Endodermal cell (in vitro differentiated cells): ENCODE measurements at places on chromosomes 4 and X.

- H3K27ac ChIP-seq = no peak overlapping the region
- H3K27me3 ChIP-seq = peaks cover 78% of the 10 kb centered on the region
- no peaks in the 10 kb centered on the region for H3K4me1 ChIP-seq
Observed at GRCh38 chr4:29966386-29966785, 753.8 kb upstream of the PCDH7 start.

- peaks cover 21% of the 10 kb centered on the region for H3K36me3 ChIP-seq
- no peak for DNase-seq
- H3K4me1 ChIP-seq = no peaks in the 10 kb centered on the region
- H3K27me3 ChIP-seq = no peaks in the 10 kb centered on the region
Observed at GRCh38 chrX:18917831-18918230, 66.1 kb downstream of the PHKA2 start.

- H3K4me3 ChIP-seq = no peak overlapping the region
- DNase-seq = no peak
- H3K27ac ChIP-seq = no peak overlapping the region
- no peaks in the 10 kb centered on the region for H3K4me1 ChIP-seq
Observed at GRCh38 chrX:9336456-9336855, 128.4 kb upstream of the TBL1X start.

DNA sequence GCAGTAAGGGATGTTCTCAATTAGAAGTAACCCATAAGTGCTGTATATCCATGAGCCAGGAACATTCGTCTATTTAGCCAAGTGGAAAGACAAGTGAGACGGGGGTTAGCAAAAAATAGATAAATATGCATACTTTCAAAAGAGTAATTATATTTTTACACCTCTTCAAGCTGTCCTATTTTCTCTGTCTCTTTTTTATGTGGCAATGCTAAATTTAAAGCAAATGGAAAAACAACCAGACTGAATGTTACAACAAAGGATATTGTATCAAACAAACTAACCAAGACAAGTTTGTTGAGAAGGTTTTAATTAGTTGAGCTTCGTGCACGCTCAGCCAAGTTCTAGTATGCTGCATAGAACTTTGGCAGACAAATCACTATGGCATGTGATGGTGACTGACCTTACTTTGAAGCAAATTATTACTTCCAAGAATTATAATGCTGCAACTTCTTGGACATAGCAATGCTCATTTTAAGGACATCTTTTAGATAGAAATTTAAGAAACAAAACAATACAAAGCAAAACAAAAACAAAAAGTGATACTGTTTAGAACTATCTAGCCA, 61.4 kb upstream of the TMEM150C start:
- no peak overlapping the region for H3K27ac ChIP-seq
- no peaks in the 10 kb centered on the region for H3K36me3 ChIP-seq
- H3K4me3 ChIP-seq = no peak overlapping the region
- H3K27me3 ChIP-seq = no peaks in the 10 kb centered on the region
- peaks cover 13% of the 10 kb centered on the region for H3K4me1 ChIP-seq

- no peak overlapping the region for H3K4me3 ChIP-seq
- no peak for DNase-seq
- H3K27ac ChIP-seq = no peak overlapping the region
- H3K4me1 ChIP-seq = no peaks in the 10 kb centered on the region
- H3K36me3 ChIP-seq = no peaks in the 10 kb centered on the region
Observed at GRCh38 chr4:124449881-124450280, 262.7 kb downstream of the ANKRD50 start.
